ENCODE measurements at places on chromosomes 4 and X. TPM values are rescaled to one million over a fixed set of nuclear protein-coding genes. Genes with fewer than 3 reads are reported as not detected.

GRCh38 chr4:107248571-107248970 lies 212.5 kb upstream of the DKK2 start:
- no peak for DNase-seq

- no peak for DNase-seq
Observed at GRCh38 chrX:152918707-152919106, 20.8 kb downstream of the ZNF185 start.

- DNase-seq: no peak
Observed at GRCh38 chr4:185309770-185310169, 86.0 kb downstream of the LRP2BP start.

DNA sequence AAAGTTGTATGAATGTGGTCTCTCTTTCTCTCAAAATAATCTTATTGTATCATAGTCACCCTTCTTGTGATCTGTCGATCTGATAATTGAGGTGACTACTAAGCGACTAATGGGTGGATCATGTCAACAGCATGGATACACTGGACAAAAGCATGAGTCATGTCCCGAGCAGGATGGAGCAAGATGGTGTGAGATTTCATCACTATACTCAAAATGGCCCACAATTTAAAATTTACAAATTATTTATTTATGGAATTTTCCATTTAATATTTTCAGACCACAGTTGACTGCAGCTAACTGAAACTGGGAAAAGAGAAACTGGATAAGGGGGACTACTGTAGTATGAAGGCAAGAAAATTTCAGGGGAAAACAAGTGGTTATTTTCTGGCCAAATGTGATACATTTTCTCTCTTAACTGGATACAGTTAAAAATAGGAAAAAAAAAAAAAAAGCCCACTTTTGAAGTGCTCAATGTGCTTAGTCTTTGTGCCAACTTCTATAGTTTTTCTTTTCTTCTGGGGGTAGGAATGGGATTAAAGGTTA lies 25.3 kb downstream of the FAM241A start:
- peak; percentile 50 for DNase-seq

- no peak for DNase-seq
Observed at GRCh38 chrX:53669258-53669657, 17.3 kb downstream of the HUWE1 start.

GRCh38 chr4:123014038-123014437 lies 91.6 kb upstream of the NUDT6 start:
- no peak for DNase-seq

- DNase-seq: no peak
Observed at GRCh38 chr4:105630670-105631655, 77.5 kb downstream of the INTS12 start.

- DNase-seq: no peak
Observed at GRCh38 chrX:126847143-126847542, 27.6 kb downstream of the PRR32 start.

DNA sequence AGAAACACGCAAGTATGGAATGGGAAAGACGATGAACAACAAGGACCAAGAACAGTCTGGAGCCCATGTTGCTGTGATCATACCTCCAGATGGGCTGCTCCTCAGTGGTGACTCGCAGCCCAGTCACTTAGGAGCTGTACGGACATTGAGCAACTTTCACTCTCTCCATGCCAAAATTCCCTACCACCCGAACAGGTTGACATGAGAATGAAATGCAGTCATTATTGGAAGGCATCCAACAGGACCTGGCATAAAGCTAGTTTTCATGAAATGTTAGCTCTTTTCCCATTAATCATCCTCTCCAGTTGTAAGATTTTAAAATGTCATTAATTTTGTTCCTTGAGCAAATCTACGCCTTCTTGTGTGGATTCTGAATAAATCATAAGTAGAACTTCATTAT lies 82.7 kb upstream of the GPM6B start:
- no peak for DNase-seq

- DNase-seq: no peak
Observed at GRCh38 chrX:153052534-153052933, 3.7 kb upstream of the PNMA3 start.

- no peak for DNase-seq
Observed at GRCh38 chrX:109345856-109346255, 136.0 kb downstream of the GUCY2F start.

- DNase-seq: no peak
Observed at GRCh38 chr4:288891-289290, 16.4 kb downstream of the ZNF732 start.

The MID1IP1 gene
- 18.7 TPM for total RNA-seq

The SSX3 gene
- total RNA-seq: not detected

The SSX2 gene
- not detected for total RNA-seq
